Activated CD4-positive, CD25-positive, alpha-beta regulatory T cell (primary cell): ENCODE measurements at places on chromosomes 13 and 19.

GRCh38 chr13:33349288-33349985, 63.9 kb upstream of the STARD13 start:
- DNase-seq = no peak

DNA sequence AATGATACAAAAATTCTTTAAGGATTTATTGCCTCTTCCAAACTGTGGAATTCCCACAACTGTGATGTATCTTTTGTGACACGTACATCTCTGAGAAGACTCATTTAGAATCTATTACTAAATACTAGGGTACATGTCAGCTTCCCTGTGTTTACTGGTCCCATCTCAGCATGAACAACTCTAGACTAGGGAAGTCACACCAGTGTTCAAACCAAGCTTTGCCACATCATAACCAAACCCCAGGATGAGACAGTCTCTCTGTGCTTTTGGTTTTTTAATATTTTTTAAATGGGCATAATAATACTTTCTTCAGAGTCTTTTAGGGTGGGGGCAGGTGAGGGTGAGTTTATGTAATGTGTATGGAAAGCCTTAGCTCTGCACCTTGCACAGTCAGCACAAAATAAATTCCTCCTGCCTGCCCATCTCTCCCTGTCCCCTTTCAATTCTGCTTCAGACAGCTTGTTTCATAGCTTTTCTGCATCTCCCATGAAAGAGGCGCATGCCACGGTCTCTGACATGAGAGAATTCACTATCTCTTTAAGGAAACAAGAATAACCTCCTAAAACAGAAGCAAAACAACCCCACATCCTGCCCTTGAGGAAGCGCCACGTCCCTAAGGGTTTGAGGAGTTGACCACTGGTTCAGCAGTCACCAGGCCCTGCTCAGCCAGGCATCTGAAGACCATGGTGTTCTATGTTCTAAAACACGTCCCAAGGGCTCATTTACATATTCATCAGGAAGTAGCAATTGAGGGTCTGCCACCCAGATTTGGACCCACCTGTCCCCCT, 174.5 kb downstream of the USP12 start:
- DNase-seq = no peak

DNA sequence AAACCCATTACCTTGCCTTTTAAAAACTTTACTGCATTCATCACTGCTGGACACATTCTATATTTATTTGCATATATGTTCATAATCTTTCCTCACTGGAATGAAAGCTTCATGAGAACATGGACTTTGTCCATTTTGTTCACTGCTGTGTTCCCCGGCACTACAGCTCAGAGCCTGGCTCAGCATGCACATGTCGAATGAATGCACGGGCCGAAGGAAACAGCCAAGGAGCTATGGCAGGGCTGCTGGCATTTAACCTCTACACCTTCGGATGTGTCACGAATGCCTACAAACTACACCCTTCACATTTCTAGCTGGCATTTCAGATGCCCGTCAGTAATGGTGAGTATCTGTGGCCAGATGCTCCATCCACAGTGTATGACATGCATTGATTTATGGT, 7.6 kb downstream of the MTIF3 start:
- no peak for DNase-seq

GRCh38 chr13:106318941-106319411, 216.5 kb downstream of the EFNB2 start:
- DNase-seq = no peak

- DNase-seq = no peak
Measured at GRCh38 chr13:33231339-33231738, 54.2 kb downstream of the STARD13 start.

DNA sequence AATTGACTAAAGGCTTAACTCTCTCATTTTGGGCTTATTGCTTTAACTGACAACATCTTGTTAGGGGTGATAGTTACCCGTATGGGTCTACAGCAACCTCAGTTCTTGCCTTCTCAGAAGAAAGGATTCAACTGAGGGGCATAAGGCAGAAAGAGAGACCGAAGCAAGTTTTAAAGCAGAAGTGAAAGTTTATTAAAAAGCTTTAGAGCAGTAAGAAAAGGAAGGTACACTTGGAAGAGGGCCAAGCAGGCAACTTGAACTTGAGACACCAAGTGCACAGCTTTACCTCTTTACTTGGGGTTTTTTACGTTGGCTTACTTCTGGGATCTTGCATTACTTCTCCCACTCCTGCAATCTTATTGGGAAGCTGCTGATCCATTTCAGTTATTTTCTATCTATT, 246.9 kb upstream of the PRR20A start:
- no peak for DNase-seq

DNA sequence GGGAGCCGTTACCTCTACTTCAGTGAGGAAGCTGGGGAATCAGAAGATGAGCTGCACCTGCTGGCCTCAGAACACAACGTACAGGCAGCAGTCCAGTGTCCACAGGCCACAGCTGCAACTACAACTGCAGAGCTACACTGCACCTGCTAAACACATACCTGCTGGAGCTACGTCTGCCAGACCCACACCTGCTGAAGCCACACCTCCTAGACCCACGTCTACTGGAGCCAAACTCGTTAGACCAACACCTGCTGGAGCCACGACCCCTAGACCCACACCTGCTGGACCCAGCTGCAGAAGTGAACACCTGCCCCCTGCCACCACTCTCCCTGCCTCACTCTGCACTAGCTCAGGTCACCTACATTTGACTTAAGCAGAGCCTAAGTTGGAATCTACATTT, 169.9 kb downstream of the USP12 start:
- DNase-seq = no peak

DNA sequence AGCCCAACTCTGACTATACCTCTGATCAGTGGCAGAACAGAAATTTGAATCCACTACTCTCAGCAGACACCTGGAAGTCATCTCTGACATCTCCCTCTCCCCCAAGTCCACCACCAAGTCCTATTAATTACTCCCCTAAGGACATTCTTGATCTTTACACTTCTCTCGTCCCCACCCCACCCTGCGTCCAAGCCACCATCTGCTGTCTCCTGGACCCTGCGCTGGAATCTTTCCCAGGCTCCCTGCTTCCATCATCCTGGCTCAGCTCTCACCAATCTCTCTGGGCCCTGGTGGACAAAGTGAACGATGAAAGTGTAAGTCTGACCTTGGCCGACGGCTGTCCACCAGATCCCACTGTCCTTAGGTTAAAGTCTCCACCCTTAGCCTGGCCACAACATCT, 145.6 kb upstream of the GJB6 start:
- no peak for DNase-seq

- no peak for DNase-seq
Measured at GRCh38 chr13:45393941-45394570, 24.1 kb downstream of the SLC25A30 start.

- DNase-seq = no peak
Measured at GRCh38 chr13:100636441-100636840, 38.2 kb downstream of the TMTC4 start.

DNA sequence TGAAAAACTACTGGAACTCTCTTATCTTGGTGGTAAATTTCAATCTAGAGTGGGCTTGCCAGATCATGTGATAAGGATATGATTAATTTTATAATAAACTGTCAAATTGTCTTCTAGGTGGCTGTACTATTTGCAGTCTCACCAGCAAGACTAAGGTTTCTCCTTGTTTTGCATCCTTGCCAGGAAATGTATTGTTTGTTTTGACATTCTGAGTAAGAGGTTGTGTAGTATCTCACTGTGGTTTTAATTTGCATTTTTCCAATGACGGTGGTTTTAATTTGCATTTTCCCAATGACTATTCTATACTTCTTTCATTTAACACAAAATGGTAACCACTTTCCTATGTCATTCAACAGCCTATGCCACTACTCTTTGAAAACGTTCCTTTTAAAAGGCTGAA, 2.0 kb downstream of the CAB39L start:
- DNase-seq = no peak

GRCh38 chr13:36981156-36981743, 17.9 kb downstream of the ALG5 start:
- no peak for DNase-seq

GRCh38 chr19:3849092-3849491, 19.7 kb downstream of the ZFR2 start:
- no peak for DNase-seq

DNA sequence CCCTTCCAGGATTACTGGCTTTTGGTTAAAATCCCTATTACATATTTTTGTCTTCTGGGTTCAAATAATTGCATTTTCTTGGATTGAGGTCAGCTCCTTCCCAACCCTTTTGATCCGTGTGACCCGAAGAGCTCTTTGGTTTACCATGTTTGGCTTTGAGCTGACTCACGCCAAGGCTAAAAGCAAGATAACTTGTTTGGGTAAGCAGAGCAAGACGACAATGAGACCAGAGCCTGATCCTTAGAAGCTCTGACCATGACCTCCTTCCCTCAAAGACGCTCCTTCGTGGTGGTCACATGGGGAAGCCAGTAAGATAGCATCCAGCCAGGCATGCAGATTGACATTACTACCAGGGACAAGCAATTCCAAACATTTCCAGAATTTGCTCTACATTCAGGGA, 153.8 kb downstream of the DCT start:
- no peak for DNase-seq

DNA sequence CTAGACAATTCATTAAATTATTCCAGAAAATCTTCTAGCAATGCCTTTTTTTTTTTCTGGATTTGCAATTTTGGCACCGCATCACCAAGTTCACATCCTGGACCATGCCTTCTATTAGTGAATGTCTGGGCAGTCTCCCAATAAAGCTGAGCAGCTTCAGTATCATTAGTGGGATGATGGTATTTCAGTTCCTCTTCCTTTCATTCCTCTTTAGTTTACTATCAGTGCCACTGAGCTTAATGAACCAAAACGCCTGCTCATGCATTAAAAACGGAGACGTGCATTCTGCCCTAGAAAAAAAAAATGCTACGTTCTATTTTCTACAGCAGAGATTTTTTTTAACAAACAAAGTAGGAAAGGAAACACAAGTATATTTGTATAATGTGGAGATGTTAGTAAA, 343.0 kb downstream of the PCDH9 start:
- no peak for DNase-seq

DNA sequence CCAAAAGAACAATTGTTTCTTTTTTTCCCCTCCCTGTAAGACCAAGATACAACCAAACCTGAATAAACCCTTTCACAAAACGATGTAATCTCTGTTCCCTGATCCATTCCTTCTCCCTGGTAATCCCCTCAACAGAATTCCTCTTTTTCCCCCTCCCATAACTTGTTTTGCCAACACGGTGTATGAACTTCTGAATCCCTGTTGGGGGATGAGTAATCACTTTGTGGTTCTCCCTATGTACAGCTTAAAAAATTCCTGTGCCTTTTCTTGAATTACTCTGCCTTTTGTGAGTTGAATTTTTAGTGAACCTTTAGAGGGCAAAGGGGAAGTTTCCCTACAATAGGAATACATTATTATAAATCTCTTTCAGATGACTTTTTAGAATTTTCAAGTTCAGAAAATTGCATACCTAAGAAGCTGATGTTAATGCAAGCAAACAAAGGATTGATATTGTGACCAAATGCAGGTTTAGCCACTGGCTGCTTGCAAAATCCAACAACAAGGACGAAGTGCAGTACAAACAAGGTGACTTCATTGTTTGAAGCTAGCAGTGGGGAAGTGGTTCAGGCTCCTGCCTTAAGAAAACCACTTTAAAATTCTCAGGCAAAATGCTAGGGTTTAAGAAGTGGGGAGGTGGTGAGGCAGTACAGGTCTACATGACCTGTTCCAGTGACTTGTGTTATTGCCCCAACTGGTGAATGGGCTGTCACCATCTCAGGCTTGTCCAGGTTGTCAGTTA, 15.0 kb upstream of the EPSTI1 start:
- DNase-seq = no peak

GRCh38 chr13:97308735-97309429, 86.7 kb downstream of the MBNL2 start:
- DNase-seq = no peak

- no peak for DNase-seq
Measured at GRCh38 chr19:49214701-49215100, 57.1 kb downstream of the TRPM4 start.

- DNase-seq = no peak
Measured at GRCh38 chr19:22256856-22257255, 29.4 kb upstream of the ZNF729 start.

DNA sequence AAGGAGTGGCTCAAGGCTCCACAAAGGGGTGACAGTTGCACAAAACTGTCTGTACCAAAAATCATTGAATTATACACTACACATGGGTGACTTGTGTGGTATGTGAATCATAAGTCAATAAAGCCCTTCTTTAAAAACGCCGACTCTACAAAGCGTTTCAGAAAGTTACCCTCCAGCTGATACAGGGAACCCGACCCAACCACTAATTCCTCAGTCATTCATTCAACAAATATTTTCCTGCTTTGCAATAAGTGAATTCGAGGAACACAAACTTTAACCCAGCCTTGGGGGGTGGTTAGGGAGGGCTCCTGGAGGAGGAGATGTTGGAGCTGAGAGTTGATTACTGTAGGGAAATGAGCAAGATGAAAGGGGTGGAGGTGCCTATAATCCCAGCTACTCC, 32.0 kb downstream of the LTBP4 start:
- DNase-seq = no peak
